Activated naive CD4-positive, alpha-beta T cell treated with anti-CD3 and anti-CD28 coated beads, Interleukin-2, amount 10 ng/mL, durations not matched to agents 7 days and 5 days (primary cell): ENCODE measurements at places on chromosomes 7 and 10.

DNA sequence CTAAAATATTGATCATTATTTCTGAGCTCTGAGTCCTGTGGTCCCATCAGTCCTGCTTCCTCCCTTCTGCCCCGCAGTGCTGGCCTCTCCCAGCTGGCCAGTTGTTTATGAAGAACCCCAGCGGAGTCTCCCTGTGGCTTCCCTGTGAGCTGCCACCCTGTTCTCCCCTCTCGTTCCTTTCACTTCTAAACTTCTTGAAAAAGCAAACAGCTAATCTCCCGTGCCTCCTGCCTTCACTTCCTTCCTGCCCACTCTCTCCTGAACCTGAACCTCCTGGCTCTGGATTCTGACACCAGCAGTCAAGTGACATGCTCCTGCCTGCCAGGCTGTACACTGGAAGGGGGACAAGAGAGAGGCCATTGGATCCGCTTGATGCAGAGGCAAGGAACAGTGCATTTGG, 63.7 kb upstream of the ZPBP start:
- DNase-seq: no peak

DNA sequence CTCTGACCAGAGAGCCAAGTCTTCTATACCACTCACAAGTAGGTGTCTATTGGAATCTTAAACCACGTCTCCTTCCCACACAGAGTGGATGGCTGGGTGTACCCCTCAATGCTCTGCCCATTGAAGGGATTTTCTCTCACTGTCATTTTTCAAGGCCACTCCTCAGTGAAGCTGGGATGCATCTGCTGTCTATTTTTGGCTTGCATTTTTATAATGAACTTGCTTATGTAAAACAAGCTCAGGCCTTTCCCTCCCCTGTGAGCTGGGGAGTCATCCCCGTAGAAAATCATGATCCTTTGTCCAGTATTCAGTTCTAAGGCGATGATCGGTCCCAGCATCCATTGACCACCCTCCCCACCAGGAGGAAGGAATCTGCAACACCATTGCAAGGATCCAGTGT, 9.8 kb upstream of the RBM17 start:
- DNase-seq: no peak

- DNase-seq: no peak
These were observed 46.4 kb upstream of the RSBN1L start for GRCh38 chr7:77649716-77650349.

- DNase-seq: no peak
These were observed 784.5 kb upstream of the IGFBP3 start for GRCh38 chr7:46705386-46706255.

DNA sequence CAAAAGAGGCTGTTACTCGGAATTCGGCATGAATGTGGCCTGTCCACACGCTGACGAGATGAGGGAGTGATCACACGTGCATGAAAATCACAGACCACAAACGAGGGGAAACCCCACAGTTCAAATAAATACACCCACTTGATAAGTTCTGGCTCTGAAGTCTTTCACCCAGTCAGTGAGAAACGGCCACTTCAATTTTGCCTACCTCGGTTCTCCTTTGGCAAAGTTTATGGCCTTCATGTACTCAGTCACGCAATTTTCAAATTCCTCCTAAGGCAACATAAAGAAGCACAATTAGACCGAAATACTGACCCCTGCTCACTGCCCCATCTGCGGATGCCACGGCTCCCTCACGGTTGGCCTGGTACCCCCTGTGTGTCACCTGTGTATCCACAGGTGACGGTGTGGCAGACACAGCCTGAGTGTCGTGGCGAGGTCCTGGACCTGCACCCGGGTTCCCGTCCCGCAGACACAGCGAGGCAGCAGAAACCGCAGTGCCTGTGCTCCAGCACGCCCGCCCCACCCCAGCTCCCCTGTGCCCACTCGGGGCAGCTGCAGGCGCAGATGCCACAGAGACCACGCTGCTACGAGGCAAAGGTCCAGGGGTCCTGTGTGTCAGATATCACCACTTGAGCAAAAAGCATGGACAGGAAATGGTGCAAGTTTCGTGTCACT, 1.4 kb downstream of the CFAP46 start:
- DNase-seq: no peak

GRCh38 chr7:11427686-11428273, 404.2 kb downstream of the THSD7A start:
- DNase-seq: no peak

GRCh38 chr10:14126697-14127440, 203.9 kb downstream of the FRMD4A start:
- no peak for DNase-seq

DNA sequence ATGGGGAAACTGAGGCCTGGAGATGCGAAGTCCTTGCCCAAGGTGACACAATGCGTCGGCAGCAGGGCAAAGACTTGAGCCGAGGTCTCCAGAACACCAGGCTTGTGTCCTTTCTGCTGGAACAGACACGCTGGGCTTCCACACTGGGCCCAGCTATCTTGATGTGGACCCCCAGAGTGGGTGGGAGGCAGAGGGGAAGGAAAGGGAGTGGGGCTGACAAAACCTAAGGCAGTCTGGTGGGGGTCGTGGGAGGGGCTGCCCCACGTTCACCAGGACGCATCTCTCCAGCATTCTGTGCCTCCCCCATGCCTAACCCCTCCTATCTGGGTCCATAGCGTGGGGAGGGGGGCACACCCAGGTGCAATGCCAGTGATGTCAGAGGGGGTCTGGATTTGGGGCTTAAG, 38.1 kb downstream of the PPIF start:
- DNase-seq: peak; percentile 14

- no peak for DNase-seq
These were observed 8.1 kb upstream of the OLAH start for GRCh38 chr10:15035385-15036301.

DNA sequence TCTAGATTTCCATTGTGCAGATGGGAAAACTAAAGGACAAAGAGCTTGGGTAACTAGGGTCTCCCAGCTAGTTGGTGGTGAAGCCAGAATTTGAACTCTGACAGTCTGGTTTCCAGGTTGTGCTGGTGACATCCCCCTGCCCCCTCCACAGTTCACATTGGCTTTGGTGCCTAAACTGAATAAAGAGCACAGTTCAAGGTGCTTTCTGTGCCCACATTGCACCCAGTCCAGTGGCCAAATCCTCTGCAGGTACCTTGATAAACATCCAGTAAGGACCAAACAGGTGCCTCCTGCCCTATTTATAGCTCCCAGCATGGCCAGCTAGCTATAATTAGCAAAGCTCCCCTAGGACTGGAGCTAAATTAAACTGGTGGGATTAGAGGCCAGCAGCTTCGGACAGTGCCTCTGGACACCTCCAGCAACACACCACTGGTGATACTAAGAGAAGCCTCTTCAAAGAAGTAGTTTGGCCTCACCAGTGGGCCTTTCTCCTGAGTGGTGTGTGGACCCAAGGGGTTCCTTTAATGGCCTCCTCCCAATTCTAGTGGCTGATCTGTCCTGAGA, 59.9 kb downstream of the KCNMA1 start:
- no peak for DNase-seq

DNA sequence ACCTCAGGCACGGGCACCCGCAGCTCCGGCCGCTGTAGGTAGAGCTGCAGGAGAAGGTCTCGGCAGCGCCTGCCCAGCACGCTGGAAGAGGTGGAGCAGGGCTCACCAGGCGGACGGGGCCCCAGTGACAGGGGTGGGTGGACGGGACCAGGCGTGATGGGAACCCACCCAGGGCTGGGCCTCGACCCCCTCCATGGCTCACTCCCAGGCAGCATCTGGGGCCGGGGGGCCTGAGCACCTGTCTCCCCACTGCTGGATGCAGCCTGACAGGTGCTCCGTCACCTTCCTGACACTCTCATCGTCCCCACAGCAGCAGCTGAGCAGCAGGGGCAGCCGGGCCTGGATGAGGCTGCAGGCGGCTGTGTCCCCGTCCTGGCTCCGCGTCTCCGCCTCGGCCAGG, 16.7 kb upstream of the MICALL2 start:
- no peak for DNase-seq

- no peak for DNase-seq
These were observed 39.2 kb downstream of the DDIT4 start for GRCh38 chr10:72312865-72313391.

DNA sequence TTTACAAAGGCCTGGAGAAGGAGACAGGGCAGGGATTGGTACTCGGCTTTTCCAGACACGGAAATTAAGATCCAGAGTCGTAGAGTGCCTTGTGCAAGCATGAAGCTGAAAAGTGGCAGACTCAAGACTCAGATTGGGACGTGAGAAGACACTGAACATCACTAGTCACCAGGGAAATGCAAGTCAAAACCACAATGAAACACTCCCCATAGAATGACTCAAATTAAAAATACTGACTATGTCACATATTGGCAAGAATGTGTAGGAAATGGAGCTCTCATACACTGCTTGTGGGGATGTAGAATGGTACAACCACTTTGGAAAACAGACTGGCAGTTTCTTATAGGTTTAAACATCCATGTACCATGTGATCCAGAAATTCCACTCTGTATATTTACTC, 472.0 kb downstream of the RPS24 start:
- no peak for DNase-seq

- DNase-seq: no peak
These were observed 9.5 kb upstream of the C10orf71 start for GRCh38 chr10:49289480-49289879.

GRCh38 chr10:94210440-94211168, 152.1 kb downstream of the NOC3L start:
- no peak for DNase-seq

DNA sequence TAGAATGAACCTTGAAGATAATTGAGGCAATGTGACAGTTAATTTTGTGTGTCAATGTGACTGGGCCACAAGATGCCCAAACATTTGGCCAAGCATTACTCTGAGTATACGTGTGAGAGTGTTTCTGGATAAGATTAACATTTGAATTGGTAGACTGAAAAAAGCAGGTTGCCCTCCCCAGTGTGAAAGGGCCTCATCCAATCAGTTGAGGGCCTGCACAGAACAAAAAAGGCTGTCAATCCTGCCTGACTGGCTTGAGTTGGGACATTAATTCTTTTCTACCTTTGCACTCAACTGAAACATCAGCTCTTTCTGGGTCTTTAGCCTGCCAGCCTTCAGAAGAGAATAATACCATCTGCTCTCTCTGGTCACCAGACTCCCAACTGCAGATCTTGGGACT, 56.6 kb upstream of the PDE1C start:
- no peak for DNase-seq

GRCh38 chr7:1693991-1694524, 24.0 kb downstream of the ELFN1 start:
- peak; percentile 20 for DNase-seq

GRCh38 chr10:5634918-5635317, 31.5 kb downstream of the ASB13 start:
- no peak for DNase-seq

- DNase-seq: peak; percentile 61
These were observed 169.4 kb downstream of the ARHGAP12 start for GRCh38 chr10:31759124-31759798.

DNA sequence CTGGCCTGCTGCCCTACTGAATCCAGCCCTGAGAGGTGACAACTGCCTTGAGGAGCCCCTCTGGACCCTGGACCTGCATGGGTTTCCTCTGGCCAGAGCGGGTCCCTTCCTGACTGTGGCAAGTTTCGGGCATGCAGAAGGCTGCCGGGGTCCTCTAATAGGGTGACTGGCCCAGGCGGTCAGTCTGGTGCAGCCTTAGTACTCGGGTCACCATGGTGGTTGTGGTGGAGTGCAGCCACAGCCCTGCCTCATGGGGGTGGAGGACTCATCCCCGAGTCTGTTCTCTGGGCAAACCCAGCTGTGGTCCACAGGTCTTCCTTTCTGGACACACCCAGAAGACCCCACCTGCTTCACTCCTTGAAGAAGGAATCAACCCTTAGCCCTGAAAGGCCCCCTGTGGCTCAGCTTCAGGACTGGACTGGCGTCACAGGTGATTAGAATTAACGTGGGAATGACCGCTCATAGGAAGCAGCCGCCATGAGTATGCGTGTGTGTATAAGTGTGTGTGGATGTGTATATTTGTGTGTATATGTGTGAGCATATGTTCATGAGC, 28.7 kb downstream of the RAMP3 start:
- no peak for DNase-seq

DNA sequence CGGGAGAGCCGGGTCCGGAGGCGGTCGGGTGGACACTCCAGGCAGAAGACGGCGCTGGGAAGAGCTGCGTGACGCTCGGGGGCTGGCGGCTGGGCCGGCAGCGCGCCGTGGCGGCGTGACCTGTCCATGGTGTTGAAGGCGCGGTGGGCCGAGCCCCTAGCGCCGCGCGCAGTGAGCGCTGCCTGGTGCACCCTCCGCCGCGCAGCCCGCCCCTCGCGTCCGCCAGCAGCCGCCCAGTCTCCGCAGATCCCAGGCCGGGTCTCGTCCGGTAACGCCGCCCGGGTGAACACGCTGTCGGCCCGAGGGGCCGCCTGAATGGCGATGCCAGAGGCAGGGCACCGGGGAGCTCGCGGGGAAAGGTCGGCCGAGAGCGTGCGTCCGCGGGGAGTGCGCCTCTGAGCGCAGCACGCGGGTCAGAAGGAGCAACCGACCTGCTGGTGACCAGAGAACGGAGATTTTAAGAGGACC, 657 bp upstream of the TMEM178B start:
- peak; percentile 57 for DNase-seq

DNA sequence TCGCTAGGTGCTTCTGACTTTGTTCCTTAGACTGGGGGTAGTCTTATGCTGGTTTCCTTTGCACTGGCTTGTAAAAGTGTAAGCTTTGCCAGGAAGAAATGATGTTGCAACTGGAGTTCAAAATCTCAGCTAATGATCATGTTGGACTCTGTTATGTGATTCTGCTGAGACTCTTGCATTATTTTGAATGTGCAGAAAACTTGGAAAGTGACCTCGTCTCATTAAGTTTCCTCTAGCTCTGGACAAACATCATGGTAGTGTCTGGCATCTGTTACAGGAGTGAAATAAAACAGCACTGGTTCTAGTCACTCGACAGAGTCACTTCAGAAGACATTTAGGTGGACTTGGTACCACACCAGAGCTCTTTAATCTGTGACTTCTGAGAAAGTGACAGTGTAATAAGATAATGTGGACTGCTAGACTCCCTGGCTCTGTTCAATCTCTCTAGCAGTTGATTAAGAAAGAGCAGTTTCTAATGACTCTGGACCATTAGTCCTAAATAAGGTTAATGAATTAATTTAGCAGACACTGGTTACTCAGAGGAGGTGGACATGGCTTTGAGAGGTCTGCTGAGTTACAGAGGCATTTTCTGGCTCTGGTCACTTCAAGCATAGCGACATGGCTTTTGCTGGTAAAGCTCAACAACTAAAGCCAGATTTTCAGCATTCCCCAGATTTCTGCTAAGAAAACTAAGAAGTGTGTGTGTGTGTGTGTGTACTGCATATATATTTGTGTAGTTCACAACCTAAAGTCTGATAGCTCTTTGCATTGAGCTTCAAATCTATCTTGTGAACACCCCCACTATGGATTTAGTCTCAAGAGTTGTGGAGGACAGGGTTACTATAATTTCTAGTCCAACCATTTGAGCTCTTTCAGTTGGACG, 2.0 kb downstream of the NRP1 start:
- DNase-seq: no peak

GRCh38 chr7:50185951-50186682, 93.1 kb upstream of the ZPBP start:
- no peak for DNase-seq
